ENCODE measurements at places on chromosomes 2 and 18. TPM values are rescaled to one million over a fixed set of nuclear protein-coding genes. Genes with fewer than 3 reads are reported as not detected.
A peak's percentile ranks its signal among the peaks of the same experiment; 100 is the strongest.

The DSG4 gene
- total RNA-seq = not detected

The ABCG5 gene
- total RNA-seq = not detected

The IL36B gene
- not detected for total RNA-seq

- no peak for DNase-seq
Measured at GRCh38 chr2:161481619-161482018, 65.5 kb downstream of the TBR1 start.

GRCh38 chr2:28751956-28752630 lies 463 bp downstream of the PPP1CB start:
- DNase-seq = peak; percentile 46

DNA sequence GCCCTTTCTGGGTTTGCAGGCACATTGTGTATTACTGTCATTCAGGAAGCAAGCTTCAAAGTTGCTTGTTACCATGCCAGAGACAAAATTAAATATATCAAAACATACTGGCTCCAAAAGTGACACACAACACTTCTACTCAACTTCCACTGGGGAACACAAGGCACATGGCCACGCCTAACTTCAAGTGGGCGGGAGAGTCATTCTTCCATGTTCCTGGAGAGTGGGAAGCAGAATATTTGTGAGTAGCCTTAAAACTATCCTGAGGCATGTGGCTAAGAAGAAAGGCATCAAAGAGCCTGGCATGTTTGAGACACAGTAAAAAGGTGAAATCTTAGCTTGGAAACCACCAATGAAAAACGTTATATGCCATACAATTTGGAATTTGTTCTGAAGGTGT lies 90.5 kb upstream of the TACR1 start:
- no peak for DNase-seq

DNA sequence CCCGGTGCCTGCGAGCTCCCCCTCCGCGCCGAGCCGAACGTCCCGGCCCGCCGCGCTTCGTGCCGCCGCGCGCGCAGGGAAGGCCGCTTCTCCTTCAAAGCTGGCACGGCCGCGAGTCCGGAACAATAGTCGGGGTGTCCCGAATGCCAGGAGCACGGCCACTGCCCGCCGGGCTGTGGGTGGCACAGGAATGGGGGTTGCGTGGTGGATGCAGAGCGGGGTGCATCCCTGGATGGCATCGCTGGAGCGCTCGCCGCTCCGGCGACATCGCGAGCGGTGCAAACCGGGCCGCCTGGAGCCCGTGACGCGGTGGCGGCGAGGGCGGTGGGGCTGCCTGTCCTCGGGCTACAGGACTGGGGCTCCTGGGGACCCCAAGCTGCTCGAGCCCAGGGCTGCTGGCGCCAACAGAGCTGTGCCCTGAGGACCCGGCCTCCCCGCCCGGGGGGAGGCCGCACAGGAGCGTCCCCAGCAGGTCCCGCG lies 1.1 kb upstream of the SATB2 start:
- DNase-seq = peak; percentile 70

- DNase-seq = peak; percentile 59
Measured at GRCh38 chr18:832085-832681, 20.1 kb upstream of the YES1 start.

GRCh38 chr18:12766986-12767433 lies 64.2 kb downstream of the PSMG2 start:
- DNase-seq = no peak

- no peak for DNase-seq
Measured at GRCh38 chr2:218879776-218880101, 913 bp upstream of the WNT10A start.

DNA sequence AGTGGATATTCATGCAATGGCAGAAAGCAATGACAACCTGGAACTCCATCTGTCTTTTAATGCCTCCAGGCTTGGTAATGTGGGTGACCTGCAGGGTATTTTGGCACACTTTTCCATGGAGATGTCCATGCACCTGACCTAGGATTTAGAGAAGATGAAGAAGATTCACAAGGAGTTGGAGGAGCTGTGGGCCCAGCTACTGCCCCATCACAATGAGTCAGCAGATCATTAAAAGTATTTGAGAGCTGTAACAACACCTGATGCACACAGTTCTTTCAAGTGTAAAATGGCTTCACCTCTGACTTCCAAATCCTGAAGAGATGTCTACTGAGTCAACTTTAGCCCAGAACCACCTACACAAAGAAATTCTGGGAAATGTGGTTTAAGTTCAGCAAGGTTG lies 22.1 kb upstream of the OSR1 start:
- DNase-seq = no peak

GRCh38 chr2:69012310-69013141 lies 453 bp upstream of the ANTXR1 start:
- peak; percentile 74 for DNase-seq

- DNase-seq = no peak
Measured at GRCh38 chr18:35122586-35123224, 81.5 kb downstream of the MAPRE2 start.

All from lung microvascular endothelial cell (primary cell).